Esophagus mucosa (tissue), 1 donor: ENCODE measurements at places on chromosomes 3 and 15.

GRCh38 chr3:66383998-66384745, 116.7 kb downstream of the LRIG1 start:
- no peak for ATAC-seq

DNA sequence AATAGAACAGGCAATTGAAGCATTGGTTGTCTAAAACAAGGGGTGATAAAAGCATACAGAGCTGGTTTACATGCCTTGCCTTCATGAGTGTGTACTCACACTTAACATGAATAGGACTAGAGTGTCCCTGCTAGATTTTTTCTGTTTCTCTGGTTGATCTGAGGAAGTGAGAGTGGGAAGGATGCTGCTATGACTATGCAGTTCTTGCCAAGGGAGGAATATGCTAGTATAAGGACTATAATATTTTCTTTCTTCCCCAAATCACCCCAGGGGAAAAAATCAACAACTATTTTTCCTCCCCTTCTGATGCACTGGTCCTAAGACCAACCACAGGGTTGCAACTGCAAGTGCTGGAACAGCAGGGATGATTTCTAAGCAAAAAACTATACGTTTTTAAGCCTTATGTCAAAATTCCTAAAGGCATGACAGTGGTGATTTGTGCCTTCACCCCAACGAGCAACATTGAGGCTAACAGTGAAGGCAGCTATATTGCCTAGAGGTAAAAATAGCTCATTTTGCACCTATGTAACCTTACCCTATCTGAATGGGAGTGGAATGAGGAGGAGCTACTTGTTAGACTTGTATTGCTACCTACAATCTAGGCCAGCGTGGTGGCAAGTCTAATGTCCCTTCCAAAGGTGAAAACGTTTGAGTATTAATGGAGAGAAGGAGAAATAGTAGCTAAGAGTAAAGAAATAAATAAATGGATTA, 33.5 kb upstream of the USP8 start:
- ATAC-seq: peak; percentile 67

- no peak for ATAC-seq
Observed at GRCh38 chr15:29550834-29551465, 271.3 kb downstream of the TJP1 start.

GRCh38 chr15:81037952-81038743, 37.4 kb downstream of the TLNRD1 start:
- ATAC-seq: no peak

GRCh38 chr3:58383476-58383875, 50.2 kb downstream of the PDHB start:
- ATAC-seq: no peak

DNA sequence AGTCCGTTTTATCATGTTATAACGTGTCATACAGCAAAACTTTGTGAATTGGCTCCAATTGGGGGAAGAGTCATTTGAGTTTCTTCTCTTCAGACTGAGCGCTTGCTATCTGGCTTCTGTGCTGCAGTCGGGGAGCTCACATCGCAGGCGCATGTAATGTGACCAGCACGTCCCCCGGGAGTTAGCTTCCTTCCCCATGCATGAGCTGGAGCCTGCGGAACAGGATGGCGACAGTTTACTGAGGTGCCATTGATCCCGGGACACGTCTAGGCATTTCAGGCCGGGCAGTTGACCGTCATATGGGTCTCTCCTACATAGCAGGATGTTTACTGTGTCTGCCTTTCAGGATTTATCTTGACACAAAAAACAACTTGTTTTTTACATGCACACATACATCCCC, 44.8 kb downstream of the CMTM8 start:
- peak; percentile 29 for ATAC-seq

GRCh38 chr3:65854606-65855304, 184.0 kb downstream of the MAGI1 start:
- peak; percentile 66 for ATAC-seq

- ATAC-seq: peak; percentile 97
Observed at GRCh38 chr15:50854601-50855490, 53.6 kb upstream of the AP4E1 start.

- ATAC-seq: no peak
Observed at GRCh38 chr3:195070336-195070735, 200.6 kb downstream of the XXYLT1 start.

- peak; percentile 38 for ATAC-seq
Observed at GRCh38 chr3:105806359-105806758, 62.5 kb downstream of the CBLB start.

- no peak for ATAC-seq
Observed at GRCh38 chr3:134318166-134318565, 56.1 kb downstream of the AMOTL2 start.

DNA sequence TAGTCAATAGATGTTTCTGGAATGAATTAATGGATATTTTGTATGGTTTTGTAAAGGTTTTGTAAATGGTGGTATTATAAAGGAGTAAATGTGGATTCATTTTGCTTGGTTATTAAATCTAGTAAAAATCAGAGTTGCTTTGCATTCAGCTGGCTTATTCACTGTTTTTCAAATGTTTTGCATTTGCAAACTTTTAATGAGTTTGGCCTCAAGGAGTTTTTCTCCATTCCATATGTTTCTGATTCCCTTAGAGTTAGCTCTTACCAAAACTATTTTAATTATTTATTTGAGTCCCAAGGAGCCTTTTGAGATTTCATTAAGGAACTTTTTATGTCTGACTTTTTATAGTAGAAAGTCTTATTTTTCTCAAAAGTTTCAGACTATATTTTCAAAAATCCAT, 992.2 kb downstream of the DIPK2A start:
- no peak for ATAC-seq

DNA sequence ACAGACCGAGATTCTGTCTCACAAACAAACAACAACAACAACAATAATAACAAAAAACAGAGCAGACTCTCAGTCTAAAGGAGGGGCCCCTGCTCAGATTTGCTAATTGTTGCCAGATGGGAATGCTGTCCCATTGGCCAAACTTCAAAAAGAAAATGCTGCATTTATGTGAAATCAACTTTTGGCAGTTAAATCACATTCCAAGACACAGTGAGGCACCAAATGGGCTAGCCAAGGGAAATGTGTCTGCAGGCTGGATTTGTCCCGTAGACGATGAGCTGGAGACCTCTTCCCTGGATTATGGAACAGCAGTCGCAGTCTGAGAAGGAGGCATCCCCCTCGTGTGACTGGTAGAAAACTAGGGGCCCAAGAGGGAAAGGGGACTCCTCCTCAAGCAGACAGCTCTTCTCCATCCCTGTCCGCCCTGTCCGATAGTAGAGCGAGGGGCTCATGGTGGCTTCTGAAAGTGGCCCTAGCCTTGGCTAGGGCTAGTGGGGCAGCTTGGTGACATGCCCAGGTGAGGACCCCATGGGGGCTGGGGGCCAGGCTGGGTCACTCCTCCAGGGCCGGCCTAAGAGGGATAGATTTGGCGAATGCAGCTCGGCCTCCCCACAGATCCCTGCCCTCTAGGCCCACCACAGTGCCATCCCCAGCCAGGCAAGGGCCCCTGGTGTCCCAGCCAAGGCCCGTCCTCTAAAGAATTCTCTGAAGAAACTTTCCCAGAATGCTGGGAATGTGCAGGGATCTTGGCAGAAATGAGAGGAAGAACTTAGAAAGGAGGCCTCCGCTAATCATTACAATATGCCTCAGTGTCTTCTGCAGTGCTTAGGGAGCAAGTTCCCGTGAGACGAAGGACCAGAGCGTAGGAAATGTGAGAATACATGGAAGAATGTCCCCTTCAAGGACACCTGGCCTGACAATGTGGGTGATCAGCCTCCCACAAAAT, 2.0 kb downstream of the SLC22A14 start:
- ATAC-seq: no peak

DNA sequence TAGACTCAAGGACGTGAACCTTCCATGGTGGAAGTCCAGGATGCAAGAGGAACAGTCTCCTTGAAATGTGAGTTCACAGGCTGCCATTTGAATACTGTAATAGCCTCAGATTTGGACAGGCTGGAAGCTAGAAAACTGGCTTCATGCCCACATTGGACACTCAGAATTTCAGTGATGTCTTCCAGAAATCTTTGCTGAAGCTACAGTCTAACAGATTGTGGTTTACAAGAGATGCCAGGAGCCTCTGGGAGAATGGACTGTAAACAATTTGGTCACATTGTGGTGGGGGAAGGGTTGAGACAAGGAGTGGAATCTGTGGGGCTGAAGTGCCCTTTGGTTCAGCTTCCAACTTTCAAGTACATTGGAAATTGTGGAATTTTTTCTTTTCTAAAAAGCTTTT, 252.0 kb upstream of the PROK2 start:
- ATAC-seq: no peak

DNA sequence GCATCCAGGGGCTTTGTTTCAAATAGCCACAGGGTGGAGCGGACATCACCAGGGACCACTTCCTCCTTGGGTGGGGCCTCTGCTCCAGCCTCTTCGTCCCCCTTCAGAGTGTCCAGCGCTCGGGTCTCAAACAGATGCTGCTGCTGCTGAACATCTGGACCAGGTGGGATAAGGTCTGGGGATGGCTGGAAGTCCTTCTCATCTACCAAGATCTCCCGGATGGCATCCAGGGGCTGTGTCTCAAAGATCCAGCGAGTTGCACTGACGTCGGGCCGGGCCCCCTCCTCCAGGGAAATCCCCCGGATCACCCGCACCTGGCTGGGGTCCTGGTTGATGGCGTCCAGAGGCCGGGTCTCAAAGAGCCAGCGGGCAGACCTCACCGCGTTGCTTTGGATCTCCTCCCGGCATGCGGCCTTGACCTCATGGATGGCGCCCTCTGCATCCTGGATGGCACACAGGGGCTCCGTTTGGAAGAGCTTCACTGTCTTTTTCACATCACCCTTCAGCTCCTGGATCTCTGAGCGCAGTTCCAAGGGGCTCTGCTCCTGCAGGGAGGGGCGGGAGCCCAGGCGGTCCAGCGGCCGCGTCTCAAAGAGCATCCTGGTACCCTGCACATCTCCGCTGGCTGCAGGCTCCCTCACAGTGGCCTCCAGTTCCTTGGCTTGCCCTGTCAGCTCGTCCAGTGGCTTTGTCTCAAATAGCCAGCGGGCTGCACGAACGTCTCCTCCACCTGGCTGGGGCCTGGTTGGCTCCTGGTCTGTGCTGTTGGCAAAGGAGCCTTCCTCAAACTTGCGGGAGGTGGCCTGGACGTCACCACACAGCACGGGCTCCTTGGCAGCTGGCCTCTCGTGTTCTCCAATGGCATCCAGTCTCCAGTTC, 3.9 kb downstream of the XIRP1 start:
- ATAC-seq: no peak

- no peak for ATAC-seq
Observed at GRCh38 chr3:184068344-184068743, 15.5 kb downstream of the HTR3C start.

DNA sequence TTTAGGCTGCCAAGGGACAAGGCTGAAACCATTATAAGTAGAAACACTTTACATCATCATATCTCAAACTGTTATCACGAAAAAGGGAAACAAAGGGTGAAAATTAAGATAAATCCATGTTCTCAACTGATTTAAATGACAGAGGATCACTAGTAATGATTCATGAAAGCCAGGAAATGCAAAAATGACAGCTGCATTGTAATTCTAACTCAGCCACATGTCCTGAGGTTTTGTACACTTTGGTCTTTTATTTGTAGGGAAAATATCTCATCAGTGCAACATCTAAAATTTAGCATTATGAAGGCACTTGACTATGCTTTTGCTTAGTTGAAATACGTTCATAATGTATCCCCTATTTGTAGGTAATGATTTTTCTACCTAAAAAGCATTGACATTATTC, 379.7 kb downstream of the TIGIT start:
- no peak for ATAC-seq

DNA sequence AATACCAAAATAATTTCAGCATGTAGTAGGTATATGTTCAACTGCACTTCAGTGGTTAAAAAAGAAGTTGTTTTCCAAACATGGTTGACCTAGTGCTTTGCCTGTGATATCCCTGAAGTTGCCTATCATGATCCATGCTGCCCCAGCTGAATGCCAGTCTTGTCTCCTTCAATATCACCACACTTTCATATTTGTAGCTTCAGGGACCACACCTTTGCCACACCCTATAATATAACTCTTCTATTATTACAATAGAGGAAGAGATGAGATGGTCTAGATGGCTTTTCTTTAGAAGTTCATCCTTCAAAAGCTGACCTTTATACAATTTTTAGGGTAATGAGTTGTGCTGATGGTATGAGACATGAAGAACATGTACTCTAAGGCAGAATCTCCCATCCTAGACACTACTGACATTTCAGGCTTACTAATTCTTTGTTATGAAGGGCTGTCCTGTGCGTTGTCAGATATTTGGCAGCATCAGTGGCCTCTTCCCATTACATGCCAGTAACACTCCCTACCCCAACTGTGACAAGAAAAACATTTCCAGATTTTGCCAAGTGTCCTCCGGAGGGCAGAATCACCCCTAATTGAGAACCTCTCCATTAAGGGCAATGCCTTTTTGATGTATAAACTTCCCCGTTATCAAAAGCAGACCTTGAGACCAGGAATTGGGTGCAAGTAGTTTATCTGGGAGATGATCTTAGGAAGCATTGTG, 76.2 kb upstream of the PLCL2 start:
- no peak for ATAC-seq

DNA sequence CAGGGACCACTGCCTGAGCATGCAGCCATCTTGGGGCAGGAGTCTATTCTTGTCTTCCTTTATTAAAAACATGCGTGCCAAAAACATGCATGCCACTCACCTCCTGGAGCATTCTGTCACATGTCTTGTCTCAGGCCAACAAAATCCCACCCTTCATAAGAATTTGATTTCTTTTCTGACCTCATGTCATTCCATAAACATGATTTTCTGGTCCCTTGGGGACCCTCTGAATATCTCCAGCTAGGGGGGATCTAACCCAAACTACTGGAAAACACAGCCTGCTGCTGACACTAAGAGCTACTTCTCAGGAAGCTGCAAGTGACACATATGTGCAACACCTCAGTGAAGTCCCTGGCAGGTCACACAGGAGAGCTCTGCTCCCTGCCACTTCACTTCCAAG, 26.8 kb upstream of the NOX5 start:
- ATAC-seq: no peak

DNA sequence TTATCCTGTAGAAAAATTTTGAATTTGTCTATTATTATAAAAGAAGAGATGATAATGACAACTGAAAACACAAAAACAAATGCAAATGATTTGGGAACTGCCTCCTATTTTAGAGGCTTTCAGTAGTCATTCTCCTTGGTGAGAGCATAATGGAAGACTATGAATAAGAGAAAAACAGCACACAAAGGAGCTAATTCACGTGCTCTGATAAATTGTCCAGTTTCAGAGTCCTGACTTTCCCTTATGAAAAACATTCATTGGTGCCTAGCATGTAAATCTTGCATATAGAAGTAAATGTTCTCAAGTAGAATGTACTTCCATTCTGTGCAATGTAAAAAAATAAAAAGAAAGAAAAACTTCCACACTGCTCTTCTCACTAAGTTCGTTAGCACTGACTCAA, 206.1 kb downstream of the IL5RA start:
- ATAC-seq: no peak

DNA sequence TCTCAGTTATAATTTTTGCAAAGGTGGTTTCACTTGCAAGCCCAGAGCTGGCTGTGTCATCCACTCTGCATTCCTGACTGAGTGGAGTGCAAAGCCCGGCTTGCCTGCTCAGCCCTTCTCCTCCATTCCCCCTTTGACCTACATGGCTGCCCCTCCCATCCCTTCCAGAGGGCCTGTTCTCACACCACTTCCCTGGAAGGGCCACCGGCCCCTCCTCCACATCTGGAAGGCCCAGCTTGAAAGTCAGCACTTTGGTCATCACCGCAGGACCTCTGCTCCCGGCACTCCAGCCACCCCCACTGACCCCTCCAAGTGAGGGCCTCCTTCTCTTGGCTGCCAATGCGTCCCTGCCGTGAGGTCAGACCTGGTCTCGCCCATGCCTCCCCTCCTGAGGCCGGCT, 74.1 kb upstream of the RNF7 start:
- no peak for ATAC-seq

GRCh38 chr3:3744826-3745225, 54.4 kb upstream of the LRRN1 start:
- ATAC-seq: no peak
